Lower lobe of right lung (tissue), 2 donors: ENCODE measurements at places on chromosomes 2 and 18. TPM values are rescaled to one million over a fixed set of nuclear protein-coding genes. Genes with fewer than 3 reads are reported as not detected.
A peak's percentile ranks its signal among the peaks of the same experiment; 100 is the strongest.

The LONRF2 gene
- 2.1 TPM for total RNA-seq

The UGT1A8 gene
- not detected for total RNA-seq

The FOXI3 gene
- not detected for total RNA-seq

The ALPI gene
- not detected for total RNA-seq

The RIF1 gene
- total RNA-seq = 39.2 TPM

The ASNSD1 gene
- 29.1 TPM for total RNA-seq

The EVA1A gene
- 31.7 TPM for total RNA-seq

The MTCL1 gene
- total RNA-seq = 7.9 TPM

GRCh38 chr18:57666818-57667497 is 45.3 kb upstream of the NARS1 start:
- H3K4me3 ChIP-seq = no peak overlapping the region
- peaks cover 21% of the 10 kb centered on the region for H3K36me3 ChIP-seq
- peaks cover 26% of the 10 kb centered on the region for H3K4me1 ChIP-seq
- H3K27ac ChIP-seq = peak overlapping the region; percentile 3
- H3K27me3 ChIP-seq = no peaks in the 10 kb centered on the region

DNA sequence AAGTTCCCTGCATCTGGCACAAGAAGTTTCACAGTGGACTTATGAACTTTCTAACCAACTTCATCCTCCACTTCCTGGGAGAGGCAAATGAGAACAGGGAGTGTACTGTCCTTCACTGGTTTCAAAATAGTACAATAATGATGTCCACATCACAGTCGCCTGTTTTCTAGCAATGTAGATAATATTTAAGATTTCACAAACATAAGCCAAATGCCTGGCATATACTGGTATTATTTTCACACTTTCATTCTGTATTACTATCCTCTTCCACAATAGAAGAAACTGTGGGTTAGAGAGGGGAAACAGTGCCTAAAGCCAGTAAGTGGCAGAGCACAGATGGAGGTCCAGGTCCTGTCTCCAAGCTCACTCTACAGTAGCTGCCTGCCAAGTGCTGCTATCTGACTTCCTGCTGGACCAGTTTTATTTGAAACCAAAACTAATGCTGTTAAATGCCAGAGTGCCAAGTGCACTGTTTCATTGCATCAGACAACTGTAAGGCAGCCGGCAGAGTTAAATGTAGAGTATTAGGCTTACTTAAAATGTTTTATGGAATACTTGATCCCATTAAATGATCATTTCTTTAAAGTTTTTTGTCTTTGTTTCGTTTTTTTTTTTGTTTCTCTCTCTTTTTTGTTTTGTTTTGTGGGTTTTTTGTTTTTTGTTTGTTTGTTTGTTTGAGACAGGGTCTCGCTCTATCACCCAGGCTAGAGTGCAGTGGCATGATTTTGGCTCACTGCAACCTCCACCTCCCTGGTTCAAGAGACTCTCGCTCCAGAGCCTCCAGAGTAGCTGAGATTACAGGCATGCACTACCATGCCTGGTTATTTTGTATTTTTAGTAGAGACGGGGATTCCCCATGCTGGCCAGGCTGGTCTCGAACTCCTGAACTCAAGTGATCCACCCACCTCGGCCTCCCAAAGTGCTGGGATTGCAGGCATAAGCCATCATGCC is 15.1 kb downstream of the COBLL1 start:
- no peak overlapping the region for H3K27ac ChIP-seq
- peaks cover 24% of the 10 kb centered on the region for H3K4me1 ChIP-seq
- no peak overlapping the region for H3K4me3 ChIP-seq
- no peaks in the 10 kb centered on the region for H3K27me3 ChIP-seq
- no peaks in the 10 kb centered on the region for H3K36me3 ChIP-seq
- DNase-seq = peak; percentile 53

DNA sequence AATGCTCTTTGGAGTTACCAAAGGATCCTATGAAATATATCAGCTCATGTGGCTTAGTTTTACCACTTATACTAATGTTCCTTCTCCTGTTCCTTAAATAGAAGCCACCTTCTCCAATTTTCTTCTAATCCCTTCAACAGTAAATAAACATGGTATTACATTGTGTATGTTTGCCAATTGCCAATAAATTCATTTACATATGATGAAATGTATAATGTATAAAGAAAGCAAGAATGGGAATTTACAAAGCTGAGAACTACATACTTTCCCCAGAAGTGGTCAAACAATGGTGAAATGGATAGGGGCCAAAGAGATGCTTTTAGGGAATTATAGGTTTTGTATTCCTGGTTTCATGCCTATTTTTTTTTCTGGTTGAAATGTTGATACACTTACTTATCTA is 894.2 kb upstream of the CRIM1 start:
- H3K36me3 ChIP-seq = no peaks in the 10 kb centered on the region
- no peak overlapping the region for H3K27ac ChIP-seq
- no peak for DNase-seq
- no peak overlapping the region for H3K4me3 ChIP-seq
- H3K27me3 ChIP-seq = no peaks in the 10 kb centered on the region

- H3K36me3 ChIP-seq = no peaks in the 10 kb centered on the region
- H3K4me1 ChIP-seq = no peaks in the 10 kb centered on the region
- no peak for DNase-seq
- no peaks in the 10 kb centered on the region for H3K27me3 ChIP-seq
- no peak overlapping the region for H3K27ac ChIP-seq
Measured at GRCh38 chr2:128421286-128421685, 102.6 kb upstream of the HS6ST1 start.

GRCh38 chr2:129801575-129801974 is 177.9 kb upstream of the RAB6C start:
- no peaks in the 10 kb centered on the region for H3K27me3 ChIP-seq
- H3K27ac ChIP-seq = no peak overlapping the region
- DNase-seq = no peak
- H3K4me1 ChIP-seq = no peaks in the 10 kb centered on the region

- H3K4me1 ChIP-seq = peaks cover 6% of the 10 kb centered on the region
- no peak overlapping the region for H3K27ac ChIP-seq
- peaks cover 10% of the 10 kb centered on the region for H3K36me3 ChIP-seq
- DNase-seq = no peak
- H3K4me3 ChIP-seq = no peak overlapping the region
Measured at GRCh38 chr2:190431907-190432306, 23.8 kb downstream of the MFSD6 start.

- H3K4me3 ChIP-seq = no peak overlapping the region
- DNase-seq = no peak
- H3K27me3 ChIP-seq = no peaks in the 10 kb centered on the region
- H3K27ac ChIP-seq = no peak overlapping the region
- peaks cover 25% of the 10 kb centered on the region for H3K36me3 ChIP-seq
Measured at GRCh38 chr2:73426176-73426575, 40.5 kb downstream of the ALMS1 start.

- H3K4me3 ChIP-seq = no peak overlapping the region
- DNase-seq = no peak
- H3K4me1 ChIP-seq = no peaks in the 10 kb centered on the region
- no peaks in the 10 kb centered on the region for H3K36me3 ChIP-seq
Measured at GRCh38 chr2:146527166-146527565, 1317.7 kb upstream of the ACVR2A start.

DNA sequence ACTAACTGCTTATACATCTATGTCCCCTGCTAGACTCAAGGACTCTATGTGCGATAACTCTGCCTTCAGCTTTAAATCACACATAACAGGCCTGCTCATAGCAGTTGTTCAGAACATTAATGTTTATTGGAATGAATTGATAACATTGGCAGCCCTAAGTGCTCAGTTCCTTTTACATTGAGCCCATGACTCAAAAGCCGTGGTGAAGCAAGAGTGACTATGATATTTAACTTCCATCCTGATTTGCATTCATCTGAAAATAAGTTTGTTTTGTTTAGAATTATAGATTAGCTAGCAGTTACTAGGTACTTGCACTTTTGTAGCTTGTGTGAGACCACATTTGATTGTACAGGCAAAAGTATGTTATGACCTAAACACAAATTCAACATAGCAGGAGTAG is 14.3 kb downstream of the SERPINB10 start:
- no peaks in the 10 kb centered on the region for H3K4me1 ChIP-seq
- no peaks in the 10 kb centered on the region for H3K36me3 ChIP-seq
- no peak overlapping the region for H3K27ac ChIP-seq

- H3K27me3 ChIP-seq = no peaks in the 10 kb centered on the region
- peak overlapping the region; percentile 48 for H3K27ac ChIP-seq
- H3K36me3 ChIP-seq = no peaks in the 10 kb centered on the region
- no peak overlapping the region for H3K4me3 ChIP-seq
- no peak for DNase-seq
Measured at GRCh38 chr18:24991141-24992060, 360.6 kb downstream of the ZNF521 start.

DNA sequence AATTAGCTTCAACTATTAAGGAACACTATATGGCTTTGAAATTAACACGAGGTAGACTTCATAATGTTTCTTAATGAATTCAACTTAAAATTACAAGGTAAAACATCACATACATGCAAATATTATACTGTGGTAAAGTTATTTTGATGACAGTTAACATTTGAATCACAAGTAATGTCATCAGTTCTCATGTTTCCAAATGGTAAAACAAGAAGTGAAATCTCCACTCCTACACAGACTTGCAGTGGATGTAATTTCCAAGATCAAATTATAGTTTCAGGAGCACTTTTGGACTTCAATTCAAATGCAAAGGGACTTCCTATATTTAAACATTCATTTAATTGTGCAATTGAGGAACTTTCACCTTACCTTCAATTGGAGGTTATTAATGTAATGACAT is 39.1 kb downstream of the C18orf54 start:
- no peaks in the 10 kb centered on the region for H3K36me3 ChIP-seq
- no peaks in the 10 kb centered on the region for H3K27me3 ChIP-seq
- no peak overlapping the region for H3K4me3 ChIP-seq
- no peak for DNase-seq
- H3K27ac ChIP-seq = no peak overlapping the region

DNA sequence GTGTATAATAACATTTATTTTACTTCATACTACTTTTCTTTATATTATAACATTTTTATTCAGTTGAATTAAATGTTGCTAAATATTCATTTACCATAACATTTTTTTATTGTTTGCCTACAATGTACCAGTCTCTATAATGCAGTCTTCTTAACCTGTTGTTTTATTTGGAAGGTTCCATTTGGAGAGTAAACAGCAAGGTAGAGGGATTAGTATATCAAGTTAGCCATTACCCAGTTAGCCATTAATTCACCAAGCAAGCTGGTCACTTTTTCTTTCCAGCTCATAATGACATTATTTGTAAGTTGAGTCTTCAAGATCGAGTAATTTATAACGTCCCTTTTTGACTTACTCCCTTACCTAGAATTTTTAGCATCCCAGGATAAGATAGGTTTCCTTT is 29.7 kb upstream of the NT5C1B start:
- no peak overlapping the region for H3K4me3 ChIP-seq
- no peaks in the 10 kb centered on the region for H3K27me3 ChIP-seq
- no peak for DNase-seq
- no peak overlapping the region for H3K27ac ChIP-seq
- H3K4me1 ChIP-seq = no peaks in the 10 kb centered on the region
- H3K36me3 ChIP-seq = no peaks in the 10 kb centered on the region

- H3K27me3 ChIP-seq = no peaks in the 10 kb centered on the region
- no peaks in the 10 kb centered on the region for H3K4me1 ChIP-seq
- H3K27ac ChIP-seq = no peak overlapping the region
- H3K36me3 ChIP-seq = no peaks in the 10 kb centered on the region
- H3K4me3 ChIP-seq = no peak overlapping the region
Measured at GRCh38 chr2:19799881-19800780, 101.7 kb downstream of the TTC32 start.

- DNase-seq = no peak
- no peaks in the 10 kb centered on the region for H3K27me3 ChIP-seq
Measured at GRCh38 chr2:133885847-133886246, 317.6 kb upstream of the NCKAP5 start.

DNA sequence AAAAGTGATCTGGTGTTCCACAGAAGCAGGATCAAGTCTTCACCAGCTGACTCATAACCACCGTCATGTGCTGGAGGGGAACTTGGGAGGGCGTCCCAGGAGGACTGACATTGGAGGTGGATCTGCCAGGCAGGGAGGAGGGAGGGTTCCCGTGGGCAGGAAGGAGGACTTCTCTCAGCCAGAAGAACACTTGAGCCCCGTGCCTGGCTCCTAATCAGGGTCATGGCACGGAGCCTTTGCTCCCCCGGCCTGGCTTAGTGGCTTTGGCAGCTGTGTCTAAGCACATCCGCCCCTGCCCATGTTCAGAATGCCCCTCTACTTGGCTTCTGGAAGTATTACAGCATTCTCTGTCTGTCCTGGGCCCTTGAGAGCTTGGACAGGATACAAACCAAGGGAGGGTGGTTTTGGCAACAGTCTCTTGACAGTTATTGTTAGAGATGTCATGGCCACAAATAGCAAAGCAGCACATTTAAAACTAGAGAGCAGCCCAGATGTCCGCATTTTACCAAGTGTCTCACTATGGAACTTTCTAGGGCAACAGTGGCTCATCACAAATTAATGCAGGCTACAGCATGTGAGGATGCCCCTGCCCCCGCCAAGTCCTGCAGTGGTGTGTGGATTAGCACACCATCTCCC is 11.5 kb downstream of the PPP1R7 start:
- DNase-seq = peak; percentile 55
- H3K27ac ChIP-seq = peak overlapping the region; percentile 53
- no peak overlapping the region for H3K4me3 ChIP-seq
- peaks cover 13% of the 10 kb centered on the region for H3K4me1 ChIP-seq
